Stimulated activated CD4-positive, alpha-beta T cell treated with anti-CD3 and anti-CD28 coated beads, TNF-alpha, amount 100 ng/mL, for 4 hours (primary cell): ENCODE measurements at places on chromosomes 5 and 9.

- no peak for DNase-seq
Observed at GRCh38 chr9:105006514-105006913, 78.6 kb upstream of the ABCA1 start.

GRCh38 chr9:36174271-36174670 lies 5.1 kb downstream of the CCIN start:
- no peak for DNase-seq

DNA sequence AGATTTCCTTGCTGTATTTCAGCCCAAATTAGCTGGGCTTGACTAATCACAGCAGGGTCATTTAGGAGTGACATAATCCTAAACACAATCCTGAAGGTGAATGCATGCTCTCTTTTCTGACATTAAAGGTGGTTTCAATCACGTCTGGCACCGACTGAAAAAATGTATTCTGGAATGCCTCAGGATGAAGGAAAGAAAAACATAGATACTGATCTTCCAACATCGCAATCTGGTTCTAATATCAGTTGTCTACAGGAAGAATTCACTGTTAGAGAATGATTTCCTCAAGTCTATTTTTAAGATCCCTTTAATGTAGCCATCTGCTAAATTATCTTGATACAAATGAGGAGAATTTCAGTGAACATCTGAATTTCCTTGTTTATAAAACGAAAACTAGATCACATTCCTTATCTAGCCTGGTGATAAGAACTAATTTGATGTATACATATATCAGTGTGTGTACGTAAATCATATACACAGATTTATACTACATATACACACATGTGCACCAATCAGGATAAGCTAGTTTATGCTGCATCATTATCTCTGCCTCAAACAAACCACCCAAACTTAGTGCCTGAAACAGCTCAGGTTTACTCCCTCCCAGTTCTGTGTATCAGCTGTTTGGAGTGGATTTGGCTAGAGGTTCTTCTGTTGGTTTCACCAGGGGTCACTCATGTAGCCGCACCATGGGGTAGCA lies 31.3 kb upstream of the TAS2R1 start:
- no peak for DNase-seq

DNA sequence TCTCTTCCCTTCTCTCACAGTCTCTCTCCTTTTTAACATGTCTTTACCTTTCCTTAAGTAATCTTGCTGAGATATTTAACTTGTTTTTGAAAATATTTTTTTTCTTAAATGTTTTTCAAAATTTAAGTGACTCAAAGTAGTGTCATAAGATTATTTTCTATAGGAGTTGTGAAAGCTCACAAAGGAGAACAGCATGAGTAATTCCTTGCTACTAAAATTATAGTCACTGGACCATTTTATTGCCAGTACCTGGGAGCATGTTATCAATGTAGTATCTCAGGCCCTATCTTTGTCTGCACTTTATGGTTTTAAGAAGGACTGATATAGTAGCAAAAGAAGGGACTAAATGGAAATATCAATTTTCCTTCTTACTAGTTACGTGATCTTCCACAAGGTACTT lies 181.9 kb downstream of the TMEM232 start:
- no peak for DNase-seq

- DNase-seq: no peak
Observed at GRCh38 chr9:91954841-91955471, 4.9 kb upstream of the ROR2 start.

GRCh38 chr5:178287091-178287790 lies 54.6 kb upstream of the PHYKPL start:
- DNase-seq: no peak

GRCh38 chr5:107302441-107302840 lies 368.3 kb downstream of the EFNA5 start:
- no peak for DNase-seq

DNA sequence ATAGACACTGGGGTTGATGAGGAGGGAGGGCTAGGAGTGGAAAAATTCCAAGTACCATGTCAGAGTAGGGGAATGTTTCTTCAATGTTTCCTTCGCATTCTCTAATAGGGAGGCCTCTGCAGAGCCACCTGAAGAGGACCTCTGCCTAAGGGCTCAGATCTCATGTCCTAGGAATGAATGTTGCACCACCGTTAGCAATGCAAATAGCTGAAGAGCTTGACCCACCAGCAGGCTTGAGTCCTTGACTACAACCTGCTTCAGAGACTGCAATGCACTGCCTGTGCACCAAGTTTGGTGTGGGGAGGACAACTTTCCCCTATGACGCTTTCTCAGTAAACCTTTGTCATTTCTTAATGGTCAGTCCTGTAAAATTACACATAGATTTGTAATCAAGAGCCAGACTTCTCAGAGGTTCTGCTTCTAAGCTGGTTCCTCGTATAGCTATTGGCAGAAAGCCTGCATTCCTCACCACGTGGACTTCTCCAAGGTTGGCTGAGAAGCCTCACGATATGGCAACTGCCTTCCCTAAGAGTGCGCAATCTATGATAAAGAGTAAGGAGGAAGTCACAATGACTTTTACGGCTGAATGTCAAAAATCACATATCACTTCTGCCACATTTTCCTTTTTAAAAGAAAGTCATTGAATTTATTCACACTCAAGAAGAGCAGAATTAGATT lies 600.7 kb upstream of the PTGER4 start:
- no peak for DNase-seq

- no peak for DNase-seq
Observed at GRCh38 chr5:162487528-162488525, 420.3 kb downstream of the GABRG2 start.

- DNase-seq: no peak
Observed at GRCh38 chr5:18745988-18746615, 1111.8 kb downstream of the TAF11L14 start.
